CD8-positive, alpha-beta memory T cell (primary cell): ENCODE measurements at places on chromosomes 13 and 19.

GRCh38 chr19:43597876-43598275, 1.5 kb downstream of the ZNF576 start:
- no peak for DNase-seq

DNA sequence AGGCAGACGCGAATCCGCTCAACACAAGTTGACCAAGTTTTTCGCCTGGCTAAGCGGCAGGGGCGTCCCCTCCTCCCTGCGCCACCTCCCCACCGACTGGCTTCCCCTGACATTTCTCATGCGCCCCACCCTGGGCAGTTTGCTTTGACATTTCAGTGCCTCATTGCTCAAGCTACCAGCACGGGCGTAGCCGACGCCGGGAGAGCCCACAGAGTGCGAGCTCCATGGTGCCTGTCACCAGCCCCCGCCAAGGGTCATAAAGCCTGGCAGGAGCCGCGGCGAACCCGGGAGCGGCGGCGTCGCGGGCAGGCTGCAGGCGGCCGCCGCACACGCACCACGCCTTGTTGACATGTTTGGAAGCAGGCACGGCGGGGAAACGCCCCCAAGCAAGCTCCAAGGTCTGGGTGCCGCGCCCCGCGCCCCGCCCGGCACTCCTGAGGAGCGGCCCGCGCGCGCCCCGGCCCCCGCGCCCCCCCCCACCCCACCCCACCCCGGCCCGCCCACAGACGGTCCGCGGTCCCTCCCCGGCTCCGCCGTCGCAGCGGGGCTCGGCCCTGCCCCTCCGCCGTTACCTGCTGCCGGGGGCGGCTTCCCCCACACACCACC, 601 bp downstream of the FBXL3 start:
- DNase-seq, result peak; percentile 81

DNA sequence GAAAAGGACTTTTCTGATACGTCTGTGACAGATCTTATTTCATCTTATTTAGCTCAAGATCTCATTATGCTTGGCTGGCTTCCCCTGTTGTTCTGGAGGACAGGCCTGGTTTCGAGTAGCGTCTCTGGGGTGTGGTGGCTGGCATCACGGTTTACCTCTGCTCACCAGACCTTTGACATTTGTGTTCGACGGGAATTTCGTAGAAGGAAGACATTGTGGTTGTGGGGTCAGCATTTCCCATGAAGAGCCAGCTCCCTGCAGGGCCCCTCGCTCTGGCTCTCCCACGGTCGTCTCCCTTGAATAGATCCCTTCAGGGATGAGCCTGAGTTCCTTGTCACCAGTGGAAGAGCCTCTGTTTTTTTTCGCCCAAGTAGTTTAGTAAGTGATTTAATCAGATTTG, 78.6 kb upstream of the TEX29 start:
- DNase-seq, result no peak

GRCh38 chr13:24149246-24150032, 11.1 kb upstream of the SPATA13 start:
- no peak for DNase-seq

DNA sequence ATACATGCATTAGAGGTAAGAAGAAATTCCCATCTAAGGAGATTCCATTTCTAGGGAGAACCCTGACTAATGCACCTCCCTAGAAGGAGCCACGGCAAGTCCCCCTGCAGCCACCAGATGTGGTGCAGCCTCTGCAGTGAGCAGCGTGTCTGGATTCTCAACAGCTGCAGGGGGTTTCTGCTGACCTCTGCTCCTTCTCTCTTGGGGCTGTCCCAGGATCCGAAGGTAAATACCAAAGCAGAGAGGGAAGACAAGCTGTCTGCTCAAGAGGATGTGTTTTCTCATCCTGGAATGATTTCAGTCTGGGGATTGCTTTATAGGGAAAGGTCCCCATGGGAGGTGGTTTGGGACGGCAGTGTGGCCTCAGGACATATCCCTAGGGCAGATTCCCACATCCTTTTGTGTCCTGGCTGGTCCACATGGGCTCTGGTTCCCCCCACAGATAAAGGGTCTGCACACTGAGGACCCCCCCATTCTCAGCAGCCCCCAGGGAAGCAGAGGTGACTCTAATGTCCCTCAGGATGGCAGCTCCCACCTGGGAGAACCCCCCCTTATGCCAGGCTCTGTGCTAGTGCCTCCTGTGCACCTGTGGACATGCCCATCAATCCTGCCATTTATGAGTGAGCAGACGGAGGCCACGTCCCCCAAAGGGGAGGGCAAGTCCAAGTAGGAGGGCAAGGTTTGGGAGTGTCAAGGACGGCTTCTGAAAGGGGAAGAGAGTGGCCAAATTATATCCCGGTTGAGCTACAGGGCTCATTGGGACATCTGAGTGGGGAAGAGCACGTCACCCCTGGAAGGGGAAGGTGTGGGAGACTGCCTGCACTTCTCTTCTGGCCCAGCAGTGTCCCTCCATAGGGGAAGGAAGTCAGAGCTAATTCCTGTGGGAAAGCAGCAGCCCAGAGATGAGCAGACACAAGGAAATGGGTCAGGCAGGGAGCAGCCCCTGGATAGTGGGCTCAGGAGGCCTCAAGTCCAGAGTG, 10.2 kb upstream of the OR10H5 start:
- no peak for DNase-seq
